ENCODE measurements at places on chromosomes 3 and 15.
A peak's percentile ranks its signal among the peaks of the same experiment; 100 is the strongest.

- no peak for DNase-seq
Measured at GRCh38 chr3:107411779-107412178, 34.5 kb downstream of the CCDC54 start.

- no peak for DNase-seq
Measured at GRCh38 chr3:7270731-7271130, 409.8 kb downstream of the GRM7 start.

DNA sequence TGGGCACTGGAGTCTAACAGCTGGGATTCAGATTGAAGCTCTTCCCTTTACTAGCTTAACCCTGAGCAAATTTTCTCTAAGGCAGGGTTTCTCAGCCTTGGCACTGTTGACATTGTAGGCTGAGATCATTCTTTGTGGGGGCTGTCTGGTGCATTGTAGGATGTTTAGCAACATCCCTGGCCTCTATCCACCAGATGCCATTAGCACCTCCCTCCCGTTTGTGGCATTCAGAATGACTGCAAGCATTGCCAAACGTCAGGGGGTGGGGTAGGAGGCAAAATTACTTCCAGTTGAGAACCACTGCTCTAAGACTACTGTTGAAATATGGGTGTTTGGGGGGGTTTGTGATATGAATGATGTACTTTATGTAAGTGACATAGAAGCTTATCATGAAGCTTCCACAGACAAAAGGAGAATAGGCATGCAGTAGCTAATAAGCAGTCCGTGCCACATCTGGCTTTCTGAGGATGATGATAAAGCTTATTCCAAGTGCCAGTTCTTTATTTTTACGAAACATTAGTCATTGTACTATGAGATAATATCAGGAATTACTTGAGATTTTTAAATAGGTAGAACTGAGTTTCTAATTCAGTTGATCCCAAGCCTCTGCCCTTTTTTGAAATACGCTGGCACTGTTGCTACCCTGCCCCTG, 39.3 kb downstream of the NKIRAS1 start:
- peak; percentile 74 for DNase-seq

- DNase-seq: no peak
Measured at GRCh38 chr3:114858329-114858728, 288.8 kb downstream of the ZBTB20 start.

- no peak for DNase-seq
Measured at GRCh38 chr15:74390647-74391288, 23.3 kb upstream of the CYP11A1 start.

GRCh38 chr15:71219101-71219500, 103.8 kb downstream of the THSD4 start:
- no peak for DNase-seq

GRCh38 chr3:18989237-18989795, 159.0 kb upstream of the KCNH8 start:
- DNase-seq: peak; percentile 2

DNA sequence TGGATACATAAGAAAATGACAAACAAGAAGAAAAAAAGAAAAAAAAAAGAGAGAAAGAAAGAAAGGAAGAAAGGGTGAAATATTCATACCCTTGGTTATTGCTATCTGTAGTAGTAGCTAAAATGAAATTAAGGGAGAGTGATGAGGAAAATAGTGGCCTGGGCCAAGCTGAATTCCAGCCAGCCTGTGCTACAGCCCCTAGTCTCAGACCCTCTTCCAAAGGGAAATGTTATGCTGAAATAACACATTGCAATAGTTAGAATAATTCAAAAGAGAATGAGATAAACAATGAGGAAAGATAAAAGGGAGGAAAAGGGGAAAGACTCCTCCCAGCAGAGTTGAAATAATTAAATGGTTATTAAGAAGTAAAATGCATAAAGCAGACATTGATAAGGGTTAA, 268.4 kb upstream of the ROBO1 start:
- DNase-seq: no peak

- no peak for DNase-seq
Measured at GRCh38 chr3:125186800-125187598, 25.5 kb downstream of the SLC12A8 start.

DNA sequence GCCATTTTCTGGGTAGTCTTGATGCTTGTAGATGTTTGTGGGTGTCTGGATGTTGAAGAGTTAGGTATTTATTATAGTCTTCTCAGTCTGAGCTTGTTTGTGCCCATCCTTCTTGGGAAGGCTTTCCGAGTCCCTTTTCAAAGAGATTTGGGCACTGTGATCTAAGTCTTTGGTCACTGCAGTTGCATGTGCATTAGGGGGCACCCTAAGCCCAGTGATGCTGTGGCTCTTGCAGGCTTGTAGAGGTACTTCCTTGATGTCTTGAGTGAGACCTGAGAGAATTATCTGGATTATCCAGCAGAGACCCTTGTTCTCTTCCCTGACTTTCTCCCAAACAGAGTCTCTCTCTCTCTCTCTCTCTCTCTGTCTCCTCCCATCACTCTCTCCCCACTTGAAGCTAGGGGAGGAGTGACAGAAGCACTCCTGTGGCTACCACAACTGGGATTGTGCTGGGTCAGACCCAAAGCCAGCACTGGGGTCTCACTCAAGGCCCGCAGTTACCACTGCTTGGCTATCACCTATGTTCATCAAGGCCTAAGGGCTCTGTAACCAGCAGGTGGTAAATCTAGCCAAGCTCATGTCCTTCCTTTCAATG, 68.5 kb downstream of the TMCO5A start:
- DNase-seq: peak; percentile 58

Measured in H4 (cell line).